CMK (cell line): ENCODE measurements at places on chromosomes 7 and 10.

- no peak for DNase-seq
These were observed 376.3 kb downstream of the IPMK start for GRCh38 chr10:57891201-57892006.

DNA sequence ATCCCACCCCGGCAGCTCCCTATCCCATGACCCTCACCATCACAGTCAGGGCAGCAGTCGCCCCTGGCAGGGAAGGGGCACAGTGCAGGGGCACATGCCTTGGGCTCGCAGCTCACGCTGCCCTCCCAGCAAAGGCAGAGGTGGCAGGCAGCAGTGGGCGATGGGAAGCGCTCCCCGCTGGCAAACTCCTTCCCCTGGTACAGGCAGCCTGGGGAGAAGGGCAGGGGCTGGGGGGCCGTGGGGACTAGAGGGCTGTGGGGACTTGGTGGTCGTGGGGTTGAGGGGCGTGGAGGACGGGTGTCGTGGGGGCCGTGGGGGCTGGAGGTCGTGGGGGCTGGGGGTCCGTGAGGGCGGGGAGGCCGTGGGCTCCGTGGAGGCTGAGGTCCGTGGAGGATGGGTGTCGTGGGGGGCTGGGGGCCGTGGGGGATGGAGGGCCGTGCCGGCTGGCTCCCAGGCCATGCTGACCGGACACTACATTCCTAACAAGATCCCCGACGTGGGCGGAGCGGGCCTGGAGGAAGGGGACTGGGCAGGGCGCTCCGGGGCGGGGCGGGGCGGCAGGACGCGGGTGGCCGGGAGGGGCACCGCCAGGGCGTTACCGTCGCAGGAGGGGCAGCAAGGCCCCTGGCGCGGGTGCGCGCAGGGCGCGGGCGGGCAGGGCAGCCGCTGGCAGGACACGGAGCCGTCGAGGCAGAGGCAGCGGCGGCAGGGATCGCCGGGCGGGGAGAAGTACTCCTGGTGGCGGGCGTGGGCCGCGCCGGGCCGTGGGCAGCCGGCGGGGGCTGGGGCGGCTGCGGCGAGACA lies 20.0 kb downstream of the KCP start:
- DNase-seq, result no peak

GRCh38 chr7:133945497-133945896 lies 181.6 kb upstream of the LRGUK start:
- DNase-seq, result no peak

DNA sequence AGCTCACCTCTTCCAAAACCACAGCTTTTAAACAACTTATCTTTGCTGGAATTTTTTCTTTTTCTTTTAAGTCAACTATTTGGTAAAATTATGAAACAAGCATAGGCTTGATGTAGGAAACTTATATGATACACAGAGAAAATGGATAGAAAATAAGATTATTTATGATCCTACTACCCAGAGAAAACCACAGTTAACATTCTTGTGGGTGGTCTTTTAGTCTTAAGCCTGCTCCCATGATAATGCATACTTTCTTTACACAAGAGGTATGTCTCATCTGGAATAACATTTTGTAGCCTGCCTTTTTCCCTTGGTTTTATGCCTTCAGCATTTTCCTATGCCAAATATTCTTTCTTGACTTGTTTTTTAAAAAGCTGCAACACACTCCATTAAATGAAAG lies 21.4 kb downstream of the PLPP4 start:
- DNase-seq, result no peak

DNA sequence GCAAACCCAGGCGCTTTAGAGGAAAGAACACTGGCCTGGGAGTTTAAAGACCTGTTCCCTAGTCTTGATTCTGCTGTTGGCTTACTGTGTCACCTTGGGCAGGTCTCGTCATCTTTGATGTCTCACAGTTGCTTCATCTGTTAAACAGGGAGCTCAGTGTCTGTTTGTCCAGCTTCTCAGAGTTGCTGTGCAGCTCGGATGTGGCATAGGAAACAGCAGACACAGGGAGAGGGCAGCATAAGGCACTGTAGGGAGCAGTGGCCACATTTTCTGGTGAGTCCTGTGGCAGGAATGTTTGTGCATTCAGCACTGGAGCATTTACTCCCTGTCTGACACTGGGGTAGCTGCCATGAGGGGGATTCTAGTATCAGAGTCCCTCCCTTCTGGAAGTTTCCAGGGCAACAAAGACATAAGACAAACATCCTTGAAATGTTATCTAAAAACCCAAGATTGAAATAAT lies 2.0 kb downstream of the REPIN1 start:
- DNase-seq, result no peak
